LoVo (cell line): ENCODE measurements at places on chromosomes 7 and 10.
A peak's percentile ranks its signal among the peaks of the same experiment; 100 is the strongest.

DNA sequence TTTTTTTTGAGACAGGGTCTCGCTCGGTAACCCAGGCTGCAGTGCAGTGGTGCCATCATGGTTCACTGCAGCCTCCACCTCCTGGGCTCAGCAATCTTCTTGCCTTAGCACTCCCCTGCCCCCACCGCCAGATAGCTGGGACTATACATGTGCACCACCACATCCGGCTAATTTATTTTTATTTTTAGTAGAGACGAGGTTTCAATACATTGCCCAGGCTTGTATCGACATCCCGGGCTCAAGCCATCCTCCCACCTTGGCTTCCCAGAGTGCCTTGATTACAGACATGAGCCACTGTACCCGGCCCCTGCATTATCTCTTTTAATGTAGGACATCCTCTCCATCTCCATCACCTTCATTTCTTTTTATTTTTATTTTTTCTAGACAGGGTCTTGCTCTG lies 213.3 kb downstream of the CUX1 start:
- DNase-seq, result no peak

DNA sequence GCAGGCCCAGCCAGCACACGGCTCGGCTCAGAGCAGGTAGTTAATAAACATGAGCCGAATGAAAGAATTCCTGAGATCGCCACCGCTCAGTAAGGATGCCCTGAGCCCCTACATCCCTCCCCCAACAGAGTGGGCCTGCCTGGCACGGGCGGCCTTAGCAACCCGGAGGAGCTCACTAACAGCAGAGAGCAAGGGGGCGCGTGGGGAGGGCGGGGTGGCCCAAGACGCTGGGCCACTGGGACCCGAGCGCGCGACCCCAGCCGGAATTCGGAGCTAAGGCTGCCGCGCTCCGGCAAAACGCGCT lies 403 bp upstream of the ENO4 start:
- no peak for DNase-seq

GRCh38 chr10:68800211-68800610 lies 27.1 kb upstream of the STOX1 start:
- DNase-seq, result no peak

DNA sequence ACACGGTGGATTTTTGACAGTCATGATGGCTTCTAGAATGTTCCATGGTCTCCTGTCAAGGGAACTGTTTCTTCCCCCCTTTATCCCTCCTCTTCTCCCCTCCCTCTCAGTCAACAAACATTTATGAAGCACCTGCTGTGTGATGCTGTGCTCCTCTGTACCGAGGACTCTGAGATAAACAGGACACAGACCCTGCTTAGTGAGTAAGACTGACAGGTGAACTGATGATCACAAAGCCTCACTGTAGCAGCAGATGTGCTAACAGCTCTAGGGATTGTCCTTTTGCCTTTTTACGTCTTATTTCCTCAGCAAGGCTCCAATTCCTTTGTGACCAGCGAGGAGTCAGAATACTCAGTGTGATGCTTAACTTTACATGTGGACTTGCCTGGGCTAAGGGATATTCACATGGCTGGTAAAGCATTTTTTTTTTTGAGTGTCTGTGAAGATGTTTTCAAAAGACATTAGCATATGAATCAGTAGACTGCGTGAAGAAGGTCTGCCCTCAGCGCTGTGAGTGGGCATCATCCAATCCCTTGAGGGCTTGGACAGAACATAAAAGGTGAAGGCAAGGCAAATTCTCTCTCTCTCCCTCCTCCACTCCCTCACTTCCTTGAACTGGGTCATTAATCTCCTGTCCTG lies 170.1 kb downstream of the ADRA2A start:
- DNase-seq, result no peak

- no peak for DNase-seq
These were observed 35.2 kb downstream of the PANK1 start for GRCh38 chr10:89609833-89610346.

GRCh38 chr7:43112941-43113621 lies 634 bp downstream of the HECW1 start:
- no peak for DNase-seq

GRCh38 chr10:72186258-72186981 lies 29.4 kb upstream of the ANAPC16 start:
- no peak for DNase-seq

DNA sequence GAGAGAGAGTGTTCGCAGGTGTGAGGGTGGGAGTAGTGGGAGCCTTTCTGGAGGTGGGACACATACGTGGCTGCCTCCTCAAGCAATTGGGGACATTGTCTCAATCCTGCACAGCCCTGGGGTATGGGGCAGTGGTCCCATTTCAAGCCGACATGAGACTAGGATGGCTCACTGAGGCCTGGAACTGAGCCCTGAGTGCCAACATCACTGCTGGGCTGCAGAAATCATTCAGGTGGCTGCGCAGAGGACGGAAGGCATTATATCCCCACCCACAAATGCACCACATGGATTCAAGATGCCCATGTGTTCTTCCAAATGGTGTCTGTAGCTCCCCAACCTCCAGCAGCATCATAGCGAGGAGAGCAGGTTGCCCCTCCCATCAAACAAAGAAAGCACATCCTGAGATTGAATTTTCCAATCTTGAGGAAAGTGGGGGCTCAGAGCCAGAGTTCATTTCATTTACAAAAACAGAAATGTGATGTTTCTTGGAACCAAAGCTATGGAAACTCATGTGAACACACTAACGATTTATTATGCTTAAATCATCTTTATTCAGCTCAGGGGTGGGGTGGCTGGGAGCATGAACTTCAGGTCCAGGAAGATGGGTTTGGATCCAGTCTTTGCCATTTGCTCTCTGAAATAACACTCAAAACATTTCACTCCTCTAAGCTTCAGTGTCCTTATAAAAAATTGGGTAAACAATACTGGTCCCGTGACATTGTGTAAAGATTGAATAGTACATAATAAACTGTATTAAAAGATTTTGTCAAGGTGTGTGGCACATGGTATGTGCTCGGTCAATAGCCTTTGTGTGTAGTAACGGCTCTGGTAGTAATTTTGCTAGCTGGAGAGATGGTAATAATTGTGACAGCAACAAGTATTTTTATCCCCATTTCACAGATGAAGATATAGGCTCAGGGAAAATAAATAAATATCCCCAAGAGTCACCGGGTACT lies 4.6 kb downstream of the SFTPA2 start:
- DNase-seq, result no peak

DNA sequence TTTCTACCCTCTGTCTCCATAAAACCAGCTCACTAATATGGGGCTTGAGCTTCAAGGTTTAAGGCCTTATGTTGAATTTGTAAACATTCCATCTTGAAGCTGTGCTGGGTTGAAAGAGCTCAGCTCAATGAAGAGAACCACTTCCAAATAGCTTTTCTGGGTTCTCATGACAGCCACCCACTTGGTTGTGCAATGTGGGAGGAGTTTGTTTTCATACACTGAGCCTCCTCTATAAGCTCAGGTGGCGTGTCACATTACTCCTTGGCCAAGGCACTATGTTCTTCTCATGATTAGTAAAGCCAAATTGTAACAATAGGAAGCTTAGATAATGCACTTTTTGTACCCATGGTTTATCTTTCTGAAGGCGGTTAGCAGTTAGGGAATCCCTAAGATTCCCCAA lies 265.6 kb downstream of the PTEN start:
- DNase-seq, result no peak

- DNase-seq, result no peak
These were observed 20.0 kb downstream of the SEPTIN7 start for GRCh38 chr7:35820858-35821257.

DNA sequence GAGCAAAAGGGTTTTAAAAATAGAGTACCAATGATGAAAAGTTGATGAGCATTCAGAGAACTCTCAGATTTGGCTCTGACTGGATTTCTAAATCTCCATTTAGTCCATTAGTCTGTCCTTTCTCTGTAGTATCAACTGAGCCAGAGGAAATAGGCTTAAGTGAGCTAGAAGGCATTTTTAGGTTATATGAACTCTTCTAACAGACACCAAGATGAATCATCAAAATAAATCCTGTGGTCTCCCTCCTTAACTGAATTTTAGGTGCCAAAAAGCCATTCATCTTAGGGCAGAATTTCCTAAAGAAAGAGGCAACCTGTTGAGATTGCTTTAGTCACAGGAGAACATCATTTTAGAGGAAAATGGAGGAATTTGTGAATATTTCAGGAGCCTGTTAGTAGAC lies 305.1 kb downstream of the AUTS2 start:
- DNase-seq, result no peak

DNA sequence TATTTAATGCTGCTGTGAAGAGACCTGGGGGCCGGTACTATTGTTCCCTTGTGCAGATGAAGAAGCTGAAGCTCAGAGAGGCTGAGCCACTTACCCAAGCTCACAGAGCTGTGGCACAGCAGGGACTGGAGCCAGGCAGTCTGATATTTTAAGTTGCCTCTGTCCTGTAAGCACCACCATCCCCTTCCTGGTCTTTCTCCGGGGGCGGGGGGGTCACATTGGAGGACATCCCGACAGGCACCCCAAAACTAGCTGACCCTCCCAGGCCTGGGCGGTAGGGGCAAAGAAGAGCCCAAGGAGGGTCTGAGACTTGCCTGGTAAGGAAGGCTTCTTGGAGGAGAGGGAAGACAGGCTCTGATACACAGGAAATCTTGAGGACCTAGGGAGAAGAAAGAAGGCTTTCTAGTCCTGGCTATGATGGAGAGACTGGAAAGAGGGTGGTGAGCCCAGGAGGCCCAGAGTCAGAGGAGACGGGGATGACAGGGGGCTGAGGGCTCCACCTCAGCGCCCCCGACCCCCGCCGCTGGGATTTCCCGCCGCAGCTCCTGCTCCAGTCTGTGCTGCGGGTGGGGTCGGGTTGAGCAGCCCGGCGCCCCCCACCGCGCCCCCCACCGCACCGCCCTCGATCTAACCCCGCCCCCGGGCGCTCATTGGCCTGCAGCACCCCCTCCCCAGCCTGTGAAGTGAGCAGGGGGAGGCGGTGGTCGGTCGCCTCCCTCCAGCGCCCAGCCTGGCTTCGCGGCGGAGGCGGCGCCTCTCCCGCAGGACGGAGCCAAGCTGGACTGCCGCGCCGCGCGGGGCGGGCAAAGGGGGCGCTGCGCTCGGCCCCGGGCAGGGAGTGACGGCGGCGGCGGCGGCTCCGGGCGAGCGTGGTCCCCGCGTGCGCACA lies at the start of gene ADCYAP1R1:
Gene ADCYAP1R1 (plus strand): TSS at position 711 of the 889 bp plus-strand sequence. CDS start 10,957 bp downstream, outside the sequence.
- DNase-seq, result no peak

- DNase-seq, result no peak
These were observed 30.4 kb upstream of the DMBT1 start for GRCh38 chr10:122530177-122530576.

- no peak for DNase-seq
These were observed 2.9 kb upstream of the PFKP start for GRCh38 chr10:3064423-3064822.

DNA sequence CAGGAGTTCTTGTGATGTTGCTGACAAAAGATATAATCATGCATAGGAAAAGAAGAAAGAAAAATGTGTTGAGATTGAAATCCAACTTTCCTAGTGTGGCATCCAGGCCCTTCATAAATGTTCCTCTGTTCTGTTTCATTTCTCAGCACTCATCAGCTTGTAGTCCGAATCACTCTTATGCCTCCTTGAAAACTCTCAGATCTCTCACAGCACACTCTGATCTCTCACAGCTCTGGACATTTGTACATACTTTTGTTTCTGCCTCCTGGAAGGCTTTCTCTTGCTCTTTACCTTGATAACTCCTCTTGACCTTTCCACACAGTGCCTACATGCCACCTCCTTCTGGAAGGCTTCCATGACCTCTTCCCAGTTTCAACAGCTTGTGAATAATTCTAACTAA lies 409.0 kb upstream of the LRRN3 start:
- no peak for DNase-seq

DNA sequence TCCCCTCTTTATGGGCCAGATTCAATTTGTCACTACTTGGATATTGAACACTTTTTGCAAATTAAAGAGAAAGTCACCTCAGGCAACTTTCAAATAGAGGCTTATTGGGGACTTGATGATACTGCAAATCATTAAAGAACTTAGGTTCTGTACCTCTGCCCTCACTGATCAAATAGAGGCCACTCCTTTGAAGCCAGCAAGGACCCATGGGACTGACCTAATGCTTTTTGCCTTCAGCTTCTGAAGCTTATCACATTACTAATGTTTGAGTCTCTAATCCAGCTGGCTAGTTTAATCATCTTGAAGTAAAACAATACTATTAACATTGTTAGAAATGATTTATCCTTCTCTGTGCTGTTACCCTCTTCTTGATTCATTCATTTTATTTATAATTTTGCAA lies 93.0 kb upstream of the ZNF800 start:
- DNase-seq, result no peak

DNA sequence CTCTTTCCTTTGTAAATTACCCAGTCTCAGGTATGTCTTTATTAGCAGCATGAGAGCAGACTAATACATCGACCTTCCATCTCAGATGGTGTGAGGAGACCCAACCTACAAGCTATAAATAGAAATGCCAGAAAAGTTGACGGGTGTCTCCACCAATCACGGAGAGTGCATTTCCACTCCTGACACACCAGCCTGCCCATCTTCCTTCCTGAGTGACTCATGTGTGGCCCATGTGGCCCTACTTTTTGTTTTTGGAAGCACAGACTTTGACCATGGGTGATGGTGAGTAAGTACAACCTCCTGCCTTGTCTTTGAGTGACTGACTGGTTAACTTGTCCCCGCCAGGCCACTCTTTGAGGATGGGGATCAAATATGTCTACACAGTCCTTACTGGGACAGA lies 147.0 kb downstream of the OAT start:
- DNase-seq, result no peak

DNA sequence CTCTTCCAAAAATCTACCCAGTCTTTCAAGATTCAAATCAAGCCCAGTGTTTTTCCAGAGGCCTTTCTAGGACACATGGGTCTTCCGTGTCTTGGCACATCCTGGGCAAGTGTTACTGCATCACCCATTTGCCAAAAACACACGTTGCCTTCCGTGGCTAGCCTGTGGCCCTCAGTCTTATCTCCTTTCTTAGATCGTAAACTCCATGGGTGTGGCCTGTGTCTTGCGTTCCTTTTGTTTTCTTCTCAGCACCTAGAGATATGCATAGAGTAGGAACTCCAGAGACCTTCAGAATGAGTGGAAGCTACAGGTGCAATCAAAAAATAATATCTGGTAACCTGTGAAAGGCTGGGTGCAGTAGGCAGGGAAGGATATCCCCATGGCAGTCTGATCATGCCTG lies 56.5 kb upstream of the NMT2 start:
- no peak for DNase-seq

- DNase-seq, result peak; percentile 99
These were observed at the start of gene SLC25A28 for GRCh38 chr10:99619851-99620710. SLC25A28 (minus strand) TSS chr10:99620439; CDS start chr10:99620335, 104 bp downstream.

DNA sequence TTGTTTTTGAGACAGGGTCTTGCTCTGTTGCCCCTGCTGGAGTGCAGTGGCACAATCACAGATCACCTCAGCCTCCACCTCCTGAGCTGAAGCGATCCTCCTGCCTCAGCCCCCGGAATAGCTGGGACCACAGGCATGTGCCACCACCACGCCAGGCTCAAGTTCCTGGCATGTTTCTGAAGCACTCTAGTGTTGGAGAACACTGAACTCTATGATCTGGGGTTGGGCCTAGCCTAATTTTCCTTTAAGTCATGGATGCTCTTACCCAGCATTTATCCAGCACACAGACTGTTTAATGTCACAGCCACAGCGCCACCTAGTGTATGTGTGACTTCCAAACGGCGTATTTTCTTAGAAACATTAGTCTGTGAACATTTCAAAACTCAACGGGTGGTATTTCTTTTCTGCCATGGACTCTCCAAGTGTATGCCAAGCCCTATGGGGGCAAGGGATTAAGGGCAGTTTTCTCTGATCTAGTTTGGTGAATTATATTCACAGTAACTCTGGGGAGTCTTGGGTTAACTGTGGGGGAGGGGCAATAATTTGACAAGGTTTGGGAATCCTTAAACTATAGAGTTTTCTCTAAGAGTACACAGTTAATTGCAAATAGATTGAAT lies 91.8 kb downstream of the CREM start:
- peak; percentile 73 for DNase-seq

GRCh38 chr10:118500477-118501104 lies 94.9 kb downstream of the PRLHR start:
- no peak for DNase-seq

GRCh38 chr7:10268034-10268433 lies 705.6 kb upstream of the PHF14 start:
- DNase-seq, result no peak
